ENCODE measurements at places on chromosomes 7 and 10.
A peak's percentile ranks its signal among the peaks of the same experiment; 100 is the strongest.

DNA sequence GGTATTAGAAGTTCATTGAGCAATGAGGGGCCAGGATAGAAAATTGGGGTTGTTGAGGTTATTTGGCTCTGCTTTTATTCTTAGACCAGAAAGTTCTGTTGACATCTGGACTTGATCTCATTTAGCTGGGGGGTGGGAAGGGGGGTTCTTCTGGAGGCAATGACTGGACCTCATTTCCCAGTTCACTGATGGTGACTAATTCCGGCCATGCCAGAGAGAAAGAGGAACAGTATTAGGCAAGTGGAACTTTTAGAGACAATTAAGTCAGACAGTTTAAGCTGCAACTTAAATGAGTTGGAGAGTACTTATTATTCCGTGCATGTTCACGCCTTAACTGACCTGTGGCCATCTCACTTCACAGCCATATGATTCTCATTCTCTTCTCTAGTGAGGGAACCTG lies 512.5 kb downstream of the REEP3 start:
- no peak for DNase-seq

DNA sequence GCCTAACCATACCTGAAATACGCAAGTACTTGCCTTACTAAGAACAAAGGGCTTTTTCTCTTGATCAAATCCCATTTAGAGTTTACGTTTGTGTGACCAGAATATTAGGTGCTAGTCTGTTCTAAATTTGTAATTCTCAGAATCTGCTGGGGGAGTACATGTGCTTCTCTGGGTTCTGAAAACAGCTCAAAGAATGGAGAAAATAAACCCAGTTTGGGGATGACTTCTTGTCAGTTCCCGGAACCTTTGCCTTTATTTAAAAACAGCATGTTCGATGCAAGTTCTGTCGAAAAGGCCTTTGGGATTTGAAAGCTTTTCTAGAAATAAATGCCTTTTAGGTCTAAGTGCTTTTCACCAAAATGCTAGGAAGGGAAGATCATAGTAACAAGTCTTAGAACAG lies 147.0 kb downstream of the ARID5B start:
- DNase-seq: no peak

DNA sequence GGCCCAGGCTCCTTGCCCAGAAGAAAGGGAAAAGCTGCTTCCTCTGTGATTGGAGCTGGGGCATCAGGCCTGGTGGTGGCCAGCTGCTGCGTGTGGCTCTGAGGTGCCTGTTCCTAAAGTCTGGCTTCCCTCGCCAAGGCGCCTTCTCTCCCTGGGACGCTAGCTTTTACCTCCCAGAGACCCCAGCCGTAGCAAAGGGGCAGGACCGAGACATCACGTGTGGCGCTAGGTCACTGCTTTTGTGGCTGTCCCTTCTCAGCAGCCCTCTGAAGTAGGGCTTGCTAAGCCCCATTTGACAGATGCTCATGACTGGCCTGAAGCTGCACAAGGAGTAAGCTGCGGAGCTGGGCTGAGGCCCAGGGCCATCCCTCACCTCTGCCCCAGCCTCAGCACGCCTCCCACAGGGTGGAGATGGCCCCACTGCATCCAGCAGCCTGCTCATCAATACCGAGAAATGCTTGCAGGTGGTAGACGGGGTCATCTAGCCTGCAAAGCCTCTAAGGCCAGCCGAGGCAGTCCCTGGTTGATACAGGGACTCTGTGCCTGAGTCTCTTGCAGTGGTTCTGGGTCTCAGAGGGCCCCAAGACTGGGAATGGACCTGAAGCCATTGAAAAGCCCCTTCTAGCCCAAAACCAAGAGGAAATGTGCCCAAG lies 171.2 kb downstream of the LCOR start:
- DNase-seq: no peak

DNA sequence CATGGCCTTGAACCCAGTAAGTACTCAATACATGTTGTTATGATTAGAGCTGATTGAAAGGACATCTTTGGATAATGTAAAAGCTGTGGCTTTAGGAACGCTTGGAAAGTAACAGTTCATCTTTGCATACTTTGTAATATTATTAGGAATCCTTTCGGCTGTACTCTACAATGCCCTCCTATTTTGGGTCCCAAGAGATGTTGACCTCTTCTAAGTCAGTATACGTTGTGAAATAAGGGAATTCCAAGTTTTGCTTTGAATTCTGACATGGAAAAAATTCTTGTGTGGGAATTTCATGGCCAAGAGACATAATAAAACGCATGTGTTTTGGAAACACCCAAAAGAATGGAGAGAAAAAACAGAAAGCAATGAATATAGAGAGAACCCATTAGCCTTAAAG lies 7.7 kb downstream of the AGR3 start:
- no peak for DNase-seq

DNA sequence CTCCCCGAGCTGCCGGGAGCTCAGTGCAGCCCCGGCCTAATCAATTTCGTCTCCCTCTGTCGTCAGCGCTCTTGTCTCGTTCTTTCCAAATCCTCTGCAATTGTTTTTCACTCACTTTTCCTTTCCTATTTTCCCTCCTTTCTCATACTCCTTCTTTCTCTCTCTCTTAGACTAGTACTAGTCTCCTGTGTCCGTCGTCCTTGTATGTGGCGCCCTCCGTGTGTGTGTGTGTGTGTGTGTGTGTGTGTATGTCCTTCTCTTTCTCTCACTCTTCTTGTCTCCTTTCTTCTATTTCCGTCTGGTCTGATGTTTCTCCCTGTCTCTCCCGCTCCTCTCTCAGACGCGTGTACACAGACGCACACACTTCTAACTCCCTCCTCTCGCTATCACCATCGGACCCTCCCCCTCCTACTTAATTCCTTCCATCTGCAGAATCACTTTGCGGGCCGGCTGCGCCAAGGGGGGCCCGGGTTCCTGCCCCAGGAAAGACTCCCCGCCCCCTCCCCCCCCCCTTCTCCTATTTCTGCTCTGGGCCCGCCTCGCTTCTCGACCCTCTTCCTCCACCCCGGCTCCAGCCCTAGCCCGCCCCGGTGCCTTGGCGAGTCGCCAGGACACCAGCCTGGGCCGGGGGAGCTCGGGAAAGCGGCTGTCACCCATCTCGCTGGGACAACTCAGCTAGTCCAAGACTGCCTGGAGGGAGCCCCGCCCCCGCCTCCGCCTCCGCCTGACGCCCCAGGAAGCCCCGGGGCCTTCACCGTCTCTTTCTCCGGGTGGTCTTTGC lies 743 bp upstream of the ZCCHC24 start:
- DNase-seq: peak; percentile 86

DNA sequence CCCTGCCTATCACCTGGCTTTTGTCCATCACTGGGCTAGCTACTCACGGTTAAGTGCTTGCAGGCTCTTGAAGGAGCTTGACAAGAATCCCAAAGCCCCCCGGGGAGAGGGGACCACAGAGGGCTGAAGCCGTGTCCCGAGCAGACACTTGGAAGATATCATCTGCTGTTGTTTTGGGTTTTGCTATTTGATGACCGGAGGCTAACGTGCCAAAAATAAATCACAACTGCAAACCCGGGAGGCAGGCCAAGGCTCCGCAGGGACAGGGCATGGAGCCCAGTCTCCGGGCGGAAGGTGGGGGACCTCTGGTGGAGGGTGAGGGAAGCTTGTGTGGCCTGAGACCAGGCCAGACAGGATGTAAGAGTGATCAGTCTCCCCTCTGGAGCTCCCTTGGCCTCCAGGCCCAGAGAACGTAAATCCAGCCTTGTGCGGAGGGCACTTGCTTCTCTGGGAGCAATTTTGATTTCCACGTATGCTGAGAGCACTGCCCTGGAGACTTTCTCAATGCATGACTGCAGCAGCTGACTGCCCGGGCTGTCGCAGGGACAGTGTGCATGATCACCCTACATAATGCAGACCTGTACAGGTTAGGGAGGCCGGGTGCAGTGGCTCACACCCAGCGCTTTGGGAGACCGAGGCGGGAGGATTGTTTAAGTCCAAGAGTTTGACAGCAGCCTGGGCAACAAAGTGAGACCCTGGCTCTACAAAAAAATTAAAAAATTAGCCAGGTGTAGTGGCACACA lies at the start of gene PHKG1:
Gene PHKG1, minus strand, starts transcription at position 164 of the 743 bp plus-strand sequence. CDS start 4,011 bp downstream, outside the sequence.
- no peak for DNase-seq

DNA sequence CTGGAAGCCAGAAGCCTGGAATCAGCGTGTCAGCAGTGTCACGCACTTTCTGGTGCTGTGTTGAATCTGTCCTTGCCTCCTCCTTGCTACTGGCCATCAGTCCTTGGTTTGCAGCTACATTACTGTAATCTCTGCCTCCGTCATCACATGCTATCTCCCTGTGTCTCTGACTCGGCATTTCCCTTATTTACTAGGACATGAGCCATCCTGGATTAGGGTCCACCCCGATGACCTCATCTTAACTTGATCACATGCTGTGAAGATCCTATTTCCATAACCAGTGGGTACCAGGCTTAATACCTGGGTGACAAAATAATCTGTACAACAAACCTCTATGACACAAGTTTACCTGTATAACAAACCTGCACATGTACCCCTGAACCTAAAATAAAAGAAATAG lies 518.0 kb upstream of the KLF6 start:
- no peak for DNase-seq

DNA sequence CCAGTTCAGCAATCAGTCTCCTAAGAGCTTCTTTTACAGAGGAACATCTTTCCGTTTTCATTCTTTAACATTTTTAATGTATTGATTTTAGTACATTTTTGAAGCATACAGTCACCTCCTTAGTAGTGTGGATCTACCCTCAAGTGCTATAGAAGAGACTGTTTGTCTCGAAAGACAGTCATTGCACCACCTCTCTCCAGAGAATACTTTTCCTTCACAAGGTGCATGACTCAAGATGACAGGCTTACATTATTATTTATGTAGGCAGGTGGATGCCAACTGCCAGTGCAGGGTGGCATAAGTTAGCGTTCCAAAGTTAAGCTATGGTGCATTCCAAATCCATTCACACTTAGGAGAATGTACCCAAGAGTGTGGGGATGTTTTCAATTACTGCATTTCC lies 71.8 kb downstream of the ZEB1 start:
- DNase-seq: no peak

DNA sequence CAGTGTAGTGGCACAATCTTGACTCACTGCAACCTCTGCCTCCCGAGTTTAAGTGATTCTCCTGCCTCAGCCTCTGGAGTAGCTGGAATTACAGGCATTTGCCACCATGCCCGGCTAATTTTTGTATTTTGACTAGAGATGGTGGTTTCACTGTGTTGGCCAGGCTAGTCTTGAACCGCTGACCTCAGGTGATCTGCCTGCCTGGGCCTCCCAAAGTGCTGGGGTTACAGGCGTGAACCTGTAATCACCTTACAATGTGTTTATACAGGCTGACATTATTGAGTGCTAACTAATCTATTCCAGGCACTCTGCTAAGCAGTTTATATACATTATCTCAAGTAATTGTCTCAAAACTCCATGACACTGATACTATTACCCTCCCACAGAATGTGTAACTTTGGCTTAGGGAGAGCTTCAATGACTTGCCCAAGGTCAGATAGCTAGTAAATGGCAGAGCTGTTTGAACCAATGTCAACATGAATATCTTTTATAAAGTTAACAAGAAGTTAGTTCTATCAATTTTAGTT lies 36.8 kb downstream of the KIFBP start:
- DNase-seq: no peak

GRCh38 chr10:48589266-48589665 lies 15.6 kb downstream of the ARHGAP22 start:
- peak; percentile 44 for DNase-seq

DNA sequence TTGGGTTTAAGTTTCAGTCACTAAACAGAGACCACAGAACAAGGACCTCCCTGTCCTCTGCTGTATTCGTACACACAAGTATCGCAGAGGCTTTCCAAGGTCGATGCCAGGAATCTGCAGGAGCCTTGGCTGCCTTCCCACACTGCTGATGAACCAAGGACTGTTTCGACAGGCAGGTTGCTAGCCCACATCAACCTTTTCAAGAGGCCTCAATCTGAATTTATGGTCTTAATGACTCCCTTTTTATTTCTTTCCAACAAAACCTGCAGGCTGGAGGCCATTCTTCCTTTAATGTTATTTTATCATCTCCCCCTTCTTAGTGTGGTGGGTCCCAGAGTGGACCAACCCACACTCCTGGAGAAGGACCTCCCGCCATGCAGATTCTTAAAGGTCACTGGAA lies 45.6 kb downstream of the JCAD start:
- no peak for DNase-seq

DNA sequence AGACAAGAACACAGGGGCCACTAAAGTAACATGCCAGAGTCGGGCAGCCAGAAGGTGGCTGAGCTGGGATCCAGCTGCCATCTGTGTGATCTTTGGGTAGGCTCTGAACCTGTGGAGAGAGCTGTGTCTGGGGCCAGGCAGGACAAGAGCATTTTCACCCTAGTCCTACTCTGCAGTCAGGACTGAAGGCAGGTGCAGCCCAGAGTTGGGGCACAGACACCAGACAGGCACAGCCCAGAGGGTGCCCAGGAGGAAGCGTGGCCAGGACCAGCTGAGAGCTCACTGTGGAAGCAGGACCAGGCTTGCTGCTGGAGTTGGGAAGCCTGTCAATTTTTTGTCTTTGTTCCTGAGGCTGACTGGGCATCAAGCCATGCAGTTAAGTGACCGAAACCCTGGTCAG lies 113.6 kb downstream of the ADCY1 start:
- no peak for DNase-seq

DNA sequence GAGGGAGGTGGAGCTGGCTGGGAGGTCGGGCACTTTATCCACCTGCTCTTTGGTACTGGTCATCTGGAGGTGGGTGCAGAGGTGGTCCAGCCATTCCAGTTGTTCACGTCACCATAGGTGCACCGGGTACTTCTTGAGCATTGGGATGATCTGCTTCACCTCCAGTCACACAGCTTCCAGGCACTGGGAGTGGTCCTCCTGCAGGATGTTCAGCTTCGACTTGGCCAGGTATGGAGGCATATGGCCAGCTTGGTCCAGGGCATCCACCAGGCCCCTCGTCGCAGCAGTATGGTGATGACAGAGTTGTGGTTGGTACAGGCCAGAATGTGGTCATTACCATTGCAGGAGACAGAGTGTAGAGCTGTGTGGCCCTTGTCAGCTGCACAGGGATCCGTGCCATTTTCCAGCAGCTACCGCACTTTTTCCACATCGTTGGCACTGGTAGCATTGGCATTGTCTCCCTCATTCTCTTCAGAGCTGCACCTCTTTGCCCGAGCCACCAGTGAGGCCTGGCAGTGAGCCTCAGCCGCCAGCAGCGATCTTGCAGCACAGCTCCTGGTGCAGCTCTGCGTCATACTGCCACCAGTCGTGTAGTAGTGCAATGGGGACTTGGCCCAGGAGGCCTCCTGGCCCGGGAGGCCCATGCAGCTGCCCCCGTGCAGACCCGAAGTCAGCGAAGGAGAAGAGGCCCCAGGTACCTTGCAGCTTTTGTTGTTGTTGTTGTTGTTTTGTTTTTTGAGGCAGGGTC lies 150.9 kb downstream of the ZNF22 start:
- DNase-seq: no peak

GRCh38 chr7:134823400-134823799 lies 44.0 kb downstream of the CALD1 start:
- no peak for DNase-seq

Measured in left kidney (tissue), 8 donors.